NCI-H1930 (cell line): ENCODE measurements at places on chromosomes 6 and 20.

- DNase-seq: no peak
Measured at GRCh38 chr6:42368181-42368580, 83.5 kb downstream of the TRERF1 start.

GRCh38 chr6:37487591-37488380 is 11.9 kb downstream of the CCDC167 start:
- DNase-seq: no peak

GRCh38 chr20:32898729-32899128 is 40.0 kb downstream of the EFCAB8 start:
- no peak for DNase-seq

- DNase-seq: no peak
Measured at GRCh38 chr6:2147766-2148448, 97.5 kb downstream of the GMDS start.

DNA sequence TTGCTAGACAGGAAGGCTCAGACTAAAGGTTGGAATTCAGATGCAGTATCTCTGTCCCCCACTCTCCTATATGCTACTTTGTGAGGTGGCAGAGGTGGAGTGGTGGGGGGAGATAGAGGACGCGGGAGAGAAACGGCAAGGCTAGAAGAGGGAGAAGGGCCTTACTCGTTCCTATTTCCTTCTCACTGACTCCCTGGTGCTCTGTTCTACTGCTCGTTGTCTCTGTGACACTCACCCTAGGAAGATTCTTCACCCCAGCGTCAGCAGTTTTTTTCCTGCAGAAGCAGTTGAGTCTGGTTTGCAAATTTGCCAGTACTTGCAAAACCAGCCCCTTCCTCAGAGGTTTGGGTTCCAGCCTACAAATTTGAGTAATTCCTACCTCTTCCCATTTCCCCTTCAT is 801.1 kb upstream of the SLC35B3 start:
- no peak for DNase-seq

DNA sequence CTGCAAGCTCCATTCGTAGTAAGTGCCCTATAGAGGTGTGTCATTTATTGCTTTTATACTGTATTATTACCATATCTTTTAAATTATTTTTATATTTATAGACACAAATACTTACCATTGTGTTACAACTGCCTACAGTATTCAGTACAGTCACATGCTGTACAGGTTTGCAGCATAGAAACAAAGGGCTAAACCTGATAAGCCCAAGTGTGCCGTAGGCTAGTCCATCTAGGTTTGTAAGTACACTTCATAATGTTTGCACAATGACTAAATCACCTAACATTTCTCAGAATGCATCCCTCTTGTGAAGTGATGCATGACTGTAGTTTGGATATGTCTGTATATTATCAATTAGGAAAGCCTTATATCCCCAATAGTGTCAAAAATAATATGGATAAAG is 122.8 kb downstream of the CLVS2 start:
- DNase-seq: no peak

GRCh38 chr6:148240461-148240840 is 102.2 kb upstream of the SASH1 start:
- DNase-seq: no peak

- no peak for DNase-seq
Measured at GRCh38 chr6:85435851-85436250, 14.0 kb upstream of the NT5E start.

GRCh38 chr20:46190478-46191167 is 72.5 kb downstream of the CD40 start:
- DNase-seq: no peak

GRCh38 chr6:79117752-79118151 is 39.7 kb upstream of the PHIP start:
- no peak for DNase-seq

- no peak for DNase-seq
Measured at GRCh38 chr6:1652842-1653241, 43.1 kb downstream of the FOXC1 start.

DNA sequence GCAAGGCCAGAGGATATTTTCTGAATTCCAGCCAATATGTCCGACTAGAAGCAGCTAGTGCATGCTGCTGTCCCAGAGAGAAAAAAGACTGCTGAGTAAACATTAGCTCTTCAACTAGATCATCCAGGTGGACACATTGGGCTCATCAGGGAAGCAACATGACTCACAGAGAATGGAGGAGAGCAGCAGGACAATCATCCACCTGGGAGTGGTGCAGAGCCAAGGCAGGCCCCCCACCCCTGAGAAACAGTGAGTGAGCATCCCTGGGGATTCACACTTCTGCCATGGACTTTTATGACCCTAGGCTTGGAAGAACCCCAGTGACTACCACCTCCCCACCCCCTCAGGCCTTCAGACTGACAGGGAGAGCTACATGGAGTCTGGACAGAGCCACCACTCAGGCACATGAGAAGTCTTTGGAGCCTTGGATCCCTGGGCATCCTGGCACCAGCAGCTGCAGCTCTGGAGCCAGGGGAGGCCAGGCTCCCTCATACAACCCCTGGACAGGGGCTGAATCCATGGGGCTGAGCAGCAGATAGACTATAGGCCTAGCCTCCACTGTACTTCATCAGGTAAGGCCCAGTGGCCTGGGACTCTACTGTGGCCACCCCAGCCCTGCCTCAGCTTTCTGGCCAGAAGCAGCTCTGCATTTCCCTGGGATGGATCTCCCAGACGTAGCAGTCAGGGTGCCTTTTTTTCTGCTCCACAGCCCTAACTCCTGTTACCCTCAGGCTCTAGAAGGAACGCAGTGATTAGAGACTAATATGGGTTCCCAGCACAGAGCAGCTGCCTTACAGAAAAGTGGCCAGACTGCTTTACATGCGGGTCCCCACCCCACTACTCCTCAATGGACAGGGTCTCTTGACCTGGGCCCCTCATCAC is 82.9 kb upstream of the RNF217 start:
- DNase-seq: no peak

GRCh38 chr20:20849161-20849560 is 136.7 kb upstream of the RALGAPA2 start:
- no peak for DNase-seq

- peak; percentile 71 for DNase-seq
Measured at GRCh38 chr6:39166189-39166911, 51.4 kb upstream of the SAYSD1 start.

GRCh38 chr6:14873101-14873500 is 372.8 kb upstream of the JARID2 start:
- DNase-seq: no peak

DNA sequence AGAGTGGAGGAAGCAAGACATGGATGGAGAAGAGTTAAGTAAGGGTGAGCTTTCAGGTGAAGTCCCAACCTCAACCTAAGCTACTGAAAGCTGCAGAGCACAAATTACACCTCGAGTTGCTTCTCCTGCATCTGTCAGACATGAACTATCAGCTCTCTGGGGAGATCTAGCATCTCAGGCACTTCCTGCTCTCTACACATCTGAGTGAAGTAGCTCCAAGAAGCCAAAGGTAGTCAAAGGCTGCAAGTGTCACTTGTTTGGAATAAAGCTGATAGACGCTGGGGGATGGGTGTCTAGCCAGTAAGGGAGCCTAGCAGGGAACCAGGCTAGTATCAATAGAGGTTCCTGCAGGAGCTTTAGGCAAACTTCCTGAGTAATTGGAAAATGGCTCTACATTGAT is 228.0 kb downstream of the PLCB1 start:
- DNase-seq: no peak

DNA sequence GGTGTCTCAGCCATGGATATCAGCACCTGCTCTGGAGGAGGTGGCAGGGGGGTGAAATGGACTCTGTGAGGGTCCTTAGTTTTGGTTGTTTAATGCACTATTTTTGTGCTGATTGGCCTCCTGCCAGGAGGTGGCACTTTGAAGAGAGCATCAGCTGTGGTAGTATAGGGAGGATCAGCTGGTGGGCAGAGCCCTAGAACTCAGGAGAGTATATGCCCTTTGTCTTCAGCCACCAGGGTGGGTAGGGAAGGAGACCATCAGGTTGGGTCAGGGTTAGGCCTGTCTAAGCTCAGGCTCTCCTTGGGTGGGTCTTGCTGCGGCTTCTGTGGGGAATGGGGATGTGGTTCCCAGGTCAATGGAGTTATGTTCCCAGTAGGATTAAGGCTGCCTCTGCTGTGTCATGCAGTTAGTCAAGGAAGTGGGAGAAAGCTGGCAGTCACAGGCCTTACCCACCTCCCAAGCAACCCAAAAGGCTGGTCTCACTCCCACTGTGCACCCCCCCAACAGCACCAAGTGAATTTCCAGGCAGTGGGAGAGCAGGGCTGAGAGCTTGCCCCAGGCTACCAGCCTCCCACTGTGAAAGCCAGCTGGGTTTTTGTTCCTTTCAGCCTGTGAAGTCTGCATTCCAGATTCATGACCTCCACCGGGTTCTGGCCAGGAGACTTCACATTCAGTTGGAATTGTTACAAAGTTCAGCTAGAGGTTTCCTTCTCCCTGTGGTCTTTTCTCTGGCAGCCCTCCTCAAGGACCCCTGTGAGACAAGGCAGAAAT is 5.7 kb upstream of the OSTM1 start:
- DNase-seq: no peak

DNA sequence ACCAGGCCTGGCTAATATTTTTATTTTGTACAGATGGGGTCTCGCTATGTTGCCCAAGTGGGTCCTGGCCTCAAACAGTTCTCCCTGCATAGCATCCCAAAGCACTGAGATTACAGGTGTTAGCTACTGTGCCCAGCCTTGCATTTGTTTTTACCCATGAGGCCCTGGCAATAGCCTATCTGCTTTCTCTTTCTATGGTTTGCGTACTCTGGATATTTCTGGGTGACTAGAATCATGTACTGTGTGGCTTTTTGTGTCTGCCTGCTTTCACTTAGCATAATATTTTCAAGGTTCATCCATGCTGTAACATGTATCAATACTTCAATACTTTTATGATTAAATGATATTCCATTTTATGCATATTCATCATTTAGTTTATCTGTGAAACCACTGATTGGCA is 451.7 kb downstream of the GRIK2 start:
- no peak for DNase-seq

GRCh38 chr20:23269954-23270353 is 80.6 kb upstream of the NXT1 start:
- DNase-seq: no peak

DNA sequence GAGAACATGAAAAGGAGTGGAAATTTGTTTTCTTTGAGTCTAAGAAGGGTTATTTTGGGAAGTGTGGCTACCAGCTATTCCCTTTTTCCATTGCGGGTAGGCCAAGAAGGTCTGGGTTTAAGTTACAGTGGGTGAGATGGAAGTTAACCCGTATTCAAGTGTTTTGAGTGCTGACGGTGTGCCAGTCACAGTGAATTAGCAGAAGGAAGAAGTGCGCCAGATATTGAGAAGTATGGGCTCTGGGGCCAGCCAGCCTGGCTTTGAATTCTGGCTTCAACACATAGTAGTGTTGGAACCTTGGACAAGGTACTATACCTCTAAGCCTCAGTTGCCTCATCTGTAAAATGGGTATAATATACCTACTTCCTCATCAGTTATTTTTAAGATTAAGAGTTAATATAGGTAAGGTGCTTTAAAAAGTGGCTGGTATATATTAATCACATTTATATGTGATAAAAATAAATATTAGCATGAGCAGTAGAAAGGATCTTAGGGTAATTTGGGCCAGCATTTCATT is 16.3 kb downstream of the ZNF76 start:
- DNase-seq: no peak

- DNase-seq: no peak
Measured at GRCh38 chr6:56949925-56950495, 4.9 kb upstream of the BEND6 start.

GRCh38 chr6:69868961-69869360 is 2.6 kb downstream of the COL19A1 start:
- DNase-seq: no peak

- DNase-seq: no peak
Measured at GRCh38 chr6:117550618-117551242, 51.6 kb downstream of the GOPC start.

GRCh38 chr6:85798931-85799652 is 156.4 kb upstream of the SYNCRIP start:
- DNase-seq: no peak

DNA sequence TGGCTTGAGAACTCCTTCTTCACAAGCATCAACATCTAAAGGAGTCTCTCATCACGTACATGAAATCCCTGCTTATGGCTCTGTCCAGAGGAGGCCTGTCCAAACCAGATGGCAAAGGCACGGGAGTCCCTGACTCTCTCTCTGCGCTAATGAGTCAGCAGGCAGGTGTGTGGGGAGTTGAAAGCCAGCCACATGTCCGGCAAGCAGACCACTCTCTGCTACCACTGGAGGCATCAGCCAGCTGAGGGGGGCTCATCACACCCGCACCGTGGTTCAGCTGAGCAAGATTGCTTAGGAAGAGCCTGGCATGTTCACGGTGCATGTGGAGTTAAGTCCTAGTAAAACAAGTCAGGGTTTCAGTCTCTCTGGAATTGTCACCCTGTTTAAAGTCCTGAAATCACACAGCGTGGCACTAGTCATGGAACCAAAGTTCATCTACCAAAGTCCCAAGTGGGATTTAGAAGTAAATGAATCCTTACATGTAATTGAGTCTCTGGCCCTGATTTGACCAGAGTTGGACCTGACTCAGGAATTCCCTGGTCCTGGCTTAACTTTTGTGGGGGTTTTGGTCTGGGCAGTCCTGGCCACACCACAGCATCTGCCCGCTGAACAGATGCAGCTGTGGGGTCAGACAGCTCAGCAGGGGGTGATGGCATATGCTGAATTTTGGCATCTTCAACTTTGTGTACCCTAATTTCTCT is 155.2 kb upstream of the RIN2 start:
- no peak for DNase-seq

GRCh38 chr6:106849676-106850332 is 124.7 kb downstream of the CD24 start:
- DNase-seq: no peak

DNA sequence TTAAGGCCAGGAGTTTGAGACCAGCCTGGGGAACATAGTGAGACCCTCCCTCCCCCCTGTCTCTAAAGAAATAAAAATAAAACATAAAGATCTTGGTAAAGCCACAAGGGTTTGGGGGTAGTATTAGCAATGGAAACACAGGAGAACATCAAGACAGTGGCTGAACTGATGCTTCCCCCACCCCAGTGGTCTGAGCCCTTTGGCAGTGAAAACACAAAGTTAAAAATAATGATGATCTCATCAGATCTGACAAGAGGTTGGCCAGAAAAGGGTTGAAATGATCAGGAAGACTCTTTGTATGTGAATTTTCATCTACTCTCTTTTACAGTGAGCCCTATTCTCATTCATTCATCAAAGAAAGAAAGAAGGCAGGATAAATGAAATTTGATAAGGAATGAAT is 93.7 kb downstream of the KCNB1 start:
- no peak for DNase-seq

GRCh38 chr6:15183979-15184378 is 61.9 kb upstream of the JARID2 start:
- DNase-seq: no peak

DNA sequence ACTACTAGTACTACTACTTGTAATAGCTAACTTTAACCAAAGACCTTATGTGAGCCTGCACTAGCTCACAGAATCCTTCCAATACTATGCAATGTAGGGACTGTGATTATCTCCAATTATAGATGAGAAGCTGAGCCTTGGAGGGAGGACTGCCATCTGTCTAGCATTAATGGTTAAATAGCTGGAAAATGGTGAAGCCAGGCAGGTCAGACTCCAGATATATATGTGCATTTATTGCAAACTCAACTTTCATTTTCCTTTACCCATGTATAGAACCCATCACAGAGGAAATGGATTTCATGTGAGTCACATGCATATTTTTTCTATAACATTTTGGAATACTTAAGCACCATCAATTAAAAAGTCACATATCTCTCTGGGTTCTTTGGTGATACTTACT is 229.9 kb downstream of the BCAS1 start:
- no peak for DNase-seq
